Skeletal muscle cell (primary cell): ENCODE measurements at places on chromosomes 7 and 10.

GRCh38 chr7:50733552-50733951, 49.1 kb downstream of the GRB10 start:
- DNase-seq, result peak; percentile 34

DNA sequence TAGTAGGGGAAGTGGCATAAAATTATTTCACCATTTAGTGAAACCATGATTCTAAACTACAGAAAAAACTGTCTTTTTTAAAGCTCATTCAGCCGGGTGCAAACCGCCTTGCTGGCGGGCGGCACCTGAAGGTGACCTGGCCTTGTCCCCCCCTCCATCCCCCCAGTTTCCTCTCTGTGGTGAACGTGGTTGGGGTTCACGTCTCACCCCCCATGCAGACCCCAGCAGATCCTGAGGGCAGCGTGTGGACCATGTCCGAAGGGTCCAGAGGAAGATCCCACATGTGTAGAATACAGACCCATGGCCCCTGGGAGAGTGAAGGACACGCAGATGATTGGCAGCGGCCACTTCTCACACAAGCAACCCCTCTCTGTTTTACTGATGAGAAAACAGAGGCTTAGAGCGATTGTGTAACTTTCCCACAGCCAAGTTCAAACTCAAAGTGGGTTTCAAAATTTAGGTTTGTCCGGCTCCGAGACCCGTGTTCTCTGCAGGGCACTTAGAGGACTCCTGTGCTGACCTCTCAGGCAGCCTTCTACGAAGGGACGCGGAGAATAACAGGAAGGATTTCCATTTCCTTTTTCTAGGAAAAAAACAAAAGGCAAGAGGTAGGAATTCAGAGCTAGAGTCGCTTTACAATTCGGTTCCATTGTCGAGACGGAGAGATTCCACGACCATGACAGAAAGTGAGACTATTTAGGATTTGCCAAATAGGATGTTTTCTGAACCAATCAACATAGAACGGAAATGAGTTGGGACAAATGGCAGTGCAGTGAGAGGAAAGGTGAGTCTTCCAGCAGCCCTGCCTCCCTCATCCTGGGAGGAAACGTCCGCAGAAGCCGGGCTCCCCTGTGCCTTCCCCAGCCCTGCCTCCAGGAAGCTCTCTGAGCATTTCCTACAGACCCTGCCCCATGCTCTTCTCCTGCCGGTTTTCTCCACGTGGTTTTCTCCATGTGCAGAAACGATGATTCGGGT, 67.6 kb upstream of the PITRM1 start:
- DNase-seq, result no peak

DNA sequence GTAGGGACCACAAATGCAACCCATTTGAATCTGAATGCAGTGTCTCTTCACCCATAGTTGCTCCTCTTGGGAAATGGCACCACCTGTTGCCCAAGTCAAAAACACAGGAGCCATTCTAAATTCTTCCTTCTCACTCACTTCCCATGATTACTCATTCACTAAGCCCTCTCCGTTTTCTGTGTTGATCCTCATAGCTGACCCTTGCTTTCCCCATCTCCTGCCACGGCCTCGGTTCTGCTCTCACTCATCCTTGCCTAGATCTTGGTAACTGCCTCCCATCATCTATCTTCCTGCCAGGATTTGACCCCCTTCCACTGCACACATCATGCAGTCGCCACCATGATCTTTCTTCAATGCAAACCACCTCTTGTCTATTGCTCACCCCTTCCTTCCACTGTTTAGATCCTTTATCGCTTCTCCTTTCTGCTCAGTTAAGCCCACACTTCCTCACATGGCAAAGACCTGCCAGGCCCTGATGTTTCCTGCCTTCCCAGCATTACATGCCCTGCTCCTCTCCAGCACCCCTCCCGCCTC, 19.0 kb upstream of the CPN1 start:
- DNase-seq, result no peak

DNA sequence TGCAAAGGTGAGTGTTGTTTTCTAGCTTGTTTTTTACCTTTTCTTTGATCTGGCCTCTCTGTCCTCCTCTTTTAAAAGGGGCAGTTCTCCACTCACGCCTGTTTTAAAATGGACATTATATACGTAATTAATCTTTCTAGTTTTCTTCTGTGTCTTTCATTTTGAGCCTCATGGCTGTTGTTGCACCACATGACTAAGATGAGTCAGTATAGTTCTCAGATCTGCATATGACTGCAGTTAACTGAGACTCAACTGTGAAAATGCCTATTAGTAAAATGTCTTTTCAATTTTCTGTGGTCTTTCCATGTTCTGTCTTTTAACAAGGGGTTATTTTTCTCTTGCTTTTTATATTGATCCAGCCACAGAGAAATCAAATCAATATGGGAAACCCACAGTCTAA, 296.1 kb downstream of the CDK14 start:
- DNase-seq, result no peak

- no peak for DNase-seq
Observed at GRCh38 chr10:101208543-101208942, 20.7 kb downstream of the LBX1 start.

GRCh38 chr7:139304517-139304916, 36.6 kb upstream of the FMC1 start:
- DNase-seq, result no peak

GRCh38 chr10:19158870-19159269, 110.3 kb downstream of the MALRD1 start:
- no peak for DNase-seq

DNA sequence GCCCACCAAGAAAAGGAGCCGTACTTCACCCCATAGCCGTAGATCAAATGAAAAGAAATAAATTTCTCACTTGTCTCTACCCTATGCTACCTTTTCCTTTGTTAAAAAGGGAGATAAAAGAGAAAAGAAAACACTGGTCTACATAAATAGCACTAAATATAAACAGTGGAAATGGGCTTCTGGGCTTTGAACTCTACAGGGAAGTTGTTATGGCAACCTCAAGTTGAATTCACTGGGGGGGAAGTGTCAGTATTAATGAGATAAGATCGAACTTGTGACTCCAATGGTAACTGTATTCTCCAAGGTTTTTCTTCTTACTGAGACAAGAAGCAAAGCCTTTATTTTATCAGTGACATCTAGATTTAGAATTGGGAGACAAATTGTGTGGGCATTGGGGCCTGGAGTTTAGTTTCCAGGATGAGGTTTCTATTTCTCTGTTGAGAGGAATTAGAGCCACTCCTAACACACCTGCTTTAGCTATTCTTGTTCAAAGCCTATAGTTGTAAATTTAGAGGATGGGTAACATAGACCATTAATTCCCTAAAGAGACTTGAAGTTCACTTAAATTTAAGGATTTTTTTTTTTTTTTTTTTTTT, 604.3 kb upstream of the GALNT17 start:
- no peak for DNase-seq

- DNase-seq, result no peak
Observed at GRCh38 chr7:115125750-115126149, 203.9 kb downstream of the MDFIC start.

GRCh38 chr7:20777377-20778062, 9.2 kb downstream of the SP8 start:
- DNase-seq, result no peak

DNA sequence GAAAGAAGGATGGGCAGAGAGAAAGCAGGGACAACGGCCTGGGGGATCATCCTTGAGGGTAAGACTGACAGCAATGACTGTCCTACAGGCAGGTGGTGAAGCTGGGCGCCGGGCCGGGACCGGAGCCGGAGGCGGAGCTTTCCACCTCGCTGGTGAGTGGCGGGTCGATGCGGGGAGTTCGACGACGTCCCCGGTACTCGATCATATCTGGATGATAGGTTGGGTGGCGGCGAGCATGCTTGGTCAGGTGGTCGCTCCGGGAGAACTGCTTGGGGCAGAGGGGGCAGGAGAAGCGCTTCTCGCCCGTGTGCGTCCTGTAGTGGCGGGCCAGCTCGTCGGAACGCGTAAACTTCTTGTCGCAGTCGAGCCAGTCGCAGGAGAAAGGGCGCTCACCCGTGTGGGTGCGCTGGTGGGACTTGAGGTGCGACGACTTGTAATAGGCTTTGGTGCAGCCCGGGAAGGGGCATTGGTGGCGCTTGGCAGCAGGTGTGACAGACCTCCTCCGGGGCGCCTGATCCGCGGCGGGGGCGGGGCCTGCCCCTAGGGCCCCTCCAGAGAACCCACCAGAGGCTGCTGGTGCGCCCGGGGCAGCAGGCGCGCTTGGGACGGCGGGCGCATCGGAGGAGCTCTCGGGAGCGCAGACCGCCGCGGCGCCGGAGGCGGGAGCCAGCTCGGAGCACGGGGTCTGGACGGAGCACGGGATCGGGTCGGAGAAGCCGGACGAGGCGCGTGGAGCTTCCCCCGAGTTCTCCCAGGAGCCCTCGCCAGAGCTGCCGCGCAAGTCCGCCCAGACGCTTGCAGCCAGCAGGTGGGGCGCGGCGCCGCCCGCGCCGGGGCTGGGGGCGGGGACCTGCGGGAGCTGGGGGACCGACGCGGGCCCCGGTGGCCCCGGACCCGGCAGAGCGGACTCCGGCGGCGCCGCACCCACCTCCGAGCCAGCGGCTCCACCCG, 752 bp downstream of the KLF14 start:
- DNase-seq, result no peak

DNA sequence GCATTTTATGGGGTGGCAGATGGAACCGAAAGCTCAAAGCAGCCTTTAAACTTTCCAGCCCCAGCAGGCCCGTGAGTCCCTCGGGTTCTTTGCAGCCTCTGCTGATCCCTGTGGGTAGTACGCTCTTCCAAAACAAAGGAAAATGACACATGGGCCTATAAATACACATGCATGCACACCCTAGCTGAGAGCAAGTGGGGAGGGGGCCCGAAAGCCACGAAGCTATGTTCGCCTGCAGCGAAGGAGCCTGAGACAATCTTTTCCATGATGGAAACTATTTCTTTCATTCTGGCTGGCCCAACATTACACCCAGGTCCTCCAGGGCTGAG, 32.2 kb downstream of the CALML5 start:
- DNase-seq, result no peak

DNA sequence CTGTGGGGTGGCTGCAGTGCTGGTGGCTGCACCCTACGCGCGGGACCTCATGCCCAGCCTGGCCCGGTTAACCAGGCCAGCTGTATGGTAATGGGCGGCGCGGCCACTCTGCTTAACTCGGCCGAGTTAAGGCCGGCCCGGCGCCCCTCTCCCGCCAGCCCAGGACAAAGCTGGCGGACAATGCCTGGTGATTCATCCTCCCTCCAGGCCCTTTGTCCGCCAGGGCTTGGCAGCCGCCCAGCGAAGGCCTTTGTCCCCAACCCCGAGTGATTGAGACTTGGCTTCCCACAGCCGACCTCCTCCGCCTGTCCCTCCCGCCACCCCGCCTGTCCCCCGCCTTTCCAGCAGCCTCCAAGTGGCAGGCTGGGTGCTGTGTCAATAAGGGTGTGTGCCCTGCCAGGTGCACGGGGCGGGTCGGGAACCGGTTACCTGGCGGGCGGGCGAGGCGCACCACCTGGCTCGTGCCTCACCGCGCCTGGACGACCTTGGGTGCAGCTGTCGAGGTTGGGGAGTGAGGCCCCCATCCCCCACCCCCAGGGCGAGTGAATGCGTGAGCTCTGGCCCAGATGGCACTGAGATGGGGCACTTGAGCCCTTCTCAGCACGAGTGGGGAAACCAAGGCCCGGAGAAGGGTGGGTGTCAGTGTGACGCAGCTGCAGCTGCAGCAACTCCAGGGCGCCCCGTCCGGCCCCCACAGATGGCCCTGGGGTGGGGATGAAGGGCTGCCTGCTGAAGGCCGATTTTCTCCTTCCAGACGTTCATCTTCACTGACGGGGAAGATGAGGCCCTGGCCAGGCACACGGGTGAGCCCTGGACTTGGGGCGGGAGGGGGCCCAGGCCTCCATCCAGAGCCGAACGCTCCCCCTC, 4.6 kb downstream of the LFNG start:
- DNase-seq, result no peak

GRCh38 chr10:78860260-78860914, 208.4 kb upstream of the ZMIZ1 start:
- no peak for DNase-seq

DNA sequence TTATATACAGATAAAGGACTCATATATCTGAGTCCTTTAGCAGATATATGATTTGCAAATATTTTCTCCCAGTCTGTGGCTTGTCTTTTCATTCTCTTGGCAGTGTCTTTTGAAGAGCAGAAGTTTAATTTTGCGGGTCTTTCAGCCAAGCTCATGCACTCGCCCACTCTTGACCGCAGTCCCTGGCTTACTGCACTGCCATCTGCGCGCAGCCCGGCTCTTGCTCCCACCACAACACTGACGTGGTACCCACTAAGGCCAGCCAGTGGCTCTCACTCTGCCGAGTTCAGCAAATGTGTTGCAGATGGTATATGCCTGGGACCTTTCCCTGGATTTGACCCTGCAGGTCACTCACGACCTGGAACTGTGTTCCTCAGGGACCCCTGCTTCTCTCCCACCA, 74.3 kb downstream of the CDH23 start:
- no peak for DNase-seq

GRCh38 chr10:58579011-58579655, 66.5 kb downstream of the BICC1 start:
- no peak for DNase-seq

GRCh38 chr10:70565556-70566514, 36.7 kb downstream of the PRF1 start:
- DNase-seq, result no peak

GRCh38 chr7:5231116-5231515, 41.1 kb downstream of the WIPI2 start:
- no peak for DNase-seq

GRCh38 chr7:14340393-14341074, 351.1 kb upstream of the ETV1 start:
- DNase-seq, result no peak

DNA sequence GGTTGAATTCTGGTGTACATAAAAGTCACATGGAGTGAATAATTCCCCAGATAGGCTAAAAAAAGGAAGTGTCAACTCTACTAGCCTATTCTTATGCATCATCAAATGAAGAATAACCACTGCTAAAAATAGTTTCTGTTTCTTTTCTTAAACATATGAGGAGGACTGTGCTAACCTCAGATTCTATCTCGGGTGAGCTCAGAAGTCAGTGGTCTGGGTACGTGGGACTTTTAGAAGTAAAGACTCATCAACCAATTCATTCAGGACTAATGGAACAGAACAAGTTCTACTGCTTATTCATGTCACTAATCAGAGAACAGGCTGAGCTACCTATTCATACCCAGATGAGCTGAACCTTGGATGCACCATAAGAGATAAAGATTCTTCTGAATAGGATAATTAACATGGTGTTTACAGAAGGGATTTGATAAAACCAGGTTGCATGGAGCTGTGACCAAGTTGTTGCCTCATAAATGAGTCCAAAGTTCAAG, 9.5 kb upstream of the ASAH2 start:
- DNase-seq, result no peak

- no peak for DNase-seq
Observed at GRCh38 chr7:30708412-30708811, 26.2 kb upstream of the CRHR2 start.

- no peak for DNase-seq
Observed at GRCh38 chr10:34988397-34989067, 101.6 kb downstream of the CUL2 start.
